Activated T-helper 9 cell treated with anti-CD3 and anti-CD28 coated beads, Interleukin-2, amount 50 U/mL, for 16 hours (primary cell): ENCODE measurements at places on chromosomes 3 and 15.
A peak's percentile ranks its signal among the peaks of the same experiment; 100 is the strongest.

DNA sequence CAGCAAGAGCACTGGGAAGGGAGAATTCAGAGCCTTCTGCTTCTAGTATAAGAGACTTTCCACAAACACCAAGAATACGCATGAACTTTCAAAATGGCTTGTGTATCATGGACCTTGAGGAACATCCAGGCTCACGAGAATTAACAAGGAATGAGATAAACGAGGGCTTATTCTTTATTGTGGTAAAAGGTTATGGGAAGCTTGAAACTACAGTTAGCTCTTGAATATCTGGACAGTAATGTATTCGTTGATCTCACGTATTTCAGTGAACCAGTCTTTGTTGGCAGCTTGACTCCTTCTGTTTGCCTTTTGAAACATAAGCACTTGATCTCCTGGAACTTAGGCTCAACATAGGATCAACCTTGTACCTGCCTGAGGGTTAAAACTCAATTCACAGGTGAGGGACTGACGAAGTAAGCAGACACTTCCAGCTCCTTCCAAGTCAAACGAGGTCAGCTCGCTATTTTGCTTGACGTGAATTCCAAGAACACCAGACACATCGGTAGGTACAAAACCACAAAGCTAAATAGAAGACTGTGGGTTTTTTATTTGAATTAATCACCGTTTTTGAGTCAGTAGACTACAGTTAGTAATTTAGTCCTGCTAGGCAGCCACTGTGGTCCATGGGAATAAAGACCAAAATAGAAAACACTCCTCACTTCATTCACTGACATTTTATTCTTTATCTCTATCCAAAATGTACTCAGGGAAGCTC lies 30.8 kb downstream of the GALNT15 start:
- no peak for DNase-seq

DNA sequence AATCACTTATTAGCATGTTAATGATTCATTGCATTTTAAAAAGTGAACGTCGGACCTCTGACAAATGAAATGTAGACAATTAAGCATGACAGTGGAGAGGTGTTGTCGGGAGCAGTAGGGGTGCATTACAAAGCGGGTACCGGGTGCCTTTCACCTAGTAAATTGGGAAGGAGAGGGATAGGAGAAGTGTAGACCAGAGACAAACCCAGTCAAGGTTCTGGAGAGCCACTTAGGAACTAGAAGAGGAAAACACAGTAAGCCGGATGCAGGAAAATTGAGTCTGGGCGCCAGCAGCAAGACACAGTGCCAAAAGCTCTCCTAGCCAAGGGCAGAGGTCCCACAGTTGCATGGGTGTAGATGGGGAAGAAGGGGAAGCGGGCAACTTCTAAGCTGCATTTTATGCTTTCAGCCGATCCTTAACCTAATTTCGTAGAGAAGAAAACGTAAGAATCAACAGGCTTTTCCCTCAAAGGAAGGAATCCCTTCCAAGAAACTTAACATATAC lies 3.1 kb upstream of the CERS3 start:
- DNase-seq, result no peak

DNA sequence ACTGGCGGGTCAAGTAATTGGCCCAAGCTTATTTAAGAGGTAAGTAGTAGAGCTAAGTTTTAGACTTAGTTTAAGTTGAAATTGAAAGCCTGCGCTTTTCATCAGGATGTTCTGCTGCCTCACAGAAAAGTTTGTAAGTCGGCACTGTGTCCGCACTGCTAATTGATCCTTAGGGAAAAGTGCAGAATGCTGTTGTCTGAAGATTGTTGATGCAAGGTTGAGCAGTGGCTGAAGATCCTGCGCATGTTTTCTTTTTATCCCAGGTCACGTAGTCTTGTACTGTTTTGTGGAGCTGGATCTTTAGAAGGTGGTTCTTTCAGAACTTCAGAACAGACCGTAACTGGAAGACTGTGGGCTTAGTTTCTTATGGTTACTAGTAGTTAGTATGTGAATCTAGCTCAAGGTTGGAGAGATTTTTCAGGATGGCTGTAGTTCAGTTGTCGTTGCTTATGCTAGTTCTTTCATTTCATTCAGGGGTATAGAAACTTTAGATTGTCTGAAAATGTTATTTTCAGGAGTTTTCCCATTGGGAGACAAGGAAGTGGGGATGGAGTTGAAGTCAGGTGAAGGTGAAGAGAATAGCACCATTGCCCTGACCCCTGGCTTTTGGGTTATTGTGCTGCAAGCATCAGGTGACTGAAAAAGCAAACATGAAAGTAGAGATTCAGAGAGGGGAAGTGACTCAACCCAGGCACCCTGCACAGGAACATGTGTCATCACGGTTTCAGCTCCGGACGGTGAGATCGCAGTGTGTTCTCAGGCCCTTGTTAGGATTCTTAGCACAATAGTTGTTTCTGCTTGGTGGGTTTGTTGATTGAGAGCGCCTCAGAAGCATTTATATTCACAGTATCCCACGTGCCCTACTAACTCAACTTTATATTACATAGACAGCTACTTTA lies 32.8 kb downstream of the AKAP13 start:
- DNase-seq, result peak; percentile 61

- no peak for DNase-seq
Observed at GRCh38 chr3:189710620-189711402, 79.6 kb downstream of the TP63 start.

DNA sequence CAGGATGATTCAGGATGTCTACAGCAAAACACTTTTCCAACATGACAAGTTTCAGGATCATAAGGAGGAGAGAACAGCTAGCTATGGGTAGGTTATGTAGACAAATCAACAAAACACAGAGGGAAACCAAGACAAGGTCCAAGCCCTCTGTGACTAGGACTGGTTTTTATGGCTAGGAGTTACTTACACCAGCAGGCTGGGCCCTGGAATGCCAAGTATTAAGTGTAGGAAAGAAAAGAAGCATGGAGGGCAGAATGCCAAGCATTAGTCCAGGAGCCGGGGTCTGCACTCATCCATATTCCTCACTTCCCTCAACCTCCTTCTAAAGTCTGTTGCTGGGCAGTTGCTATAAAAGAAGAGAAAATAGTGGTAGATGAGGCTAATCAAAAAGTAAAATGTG lies 35.3 kb upstream of the PPP2R3A start:
- DNase-seq, result no peak

- no peak for DNase-seq
Observed at GRCh38 chr15:73756947-73757513, 3.9 kb upstream of the INSYN1 start.

DNA sequence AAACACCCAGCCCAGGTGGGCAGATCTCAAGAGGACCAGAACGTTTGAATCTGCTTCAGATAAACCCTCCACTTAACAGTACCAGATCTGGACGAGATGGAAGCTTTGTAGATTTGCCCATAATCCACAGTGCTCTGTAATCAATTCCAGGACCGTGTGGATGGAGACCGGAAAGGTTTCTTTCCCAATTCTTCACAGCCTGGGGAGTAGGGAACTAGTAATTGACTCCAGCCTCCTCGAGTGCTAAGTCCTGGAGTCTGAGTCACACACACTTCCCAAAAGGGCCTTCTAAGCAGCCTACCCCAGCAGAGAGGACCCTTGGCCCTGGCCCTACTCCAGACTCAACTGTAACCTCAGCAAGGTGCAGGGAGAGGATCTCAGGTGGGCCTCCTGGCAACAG lies 56.2 kb upstream of the TSEN2 start:
- no peak for DNase-seq

- DNase-seq, result no peak
Observed at GRCh38 chr3:50924638-50925037, 249.9 kb downstream of the DOCK3 start.

DNA sequence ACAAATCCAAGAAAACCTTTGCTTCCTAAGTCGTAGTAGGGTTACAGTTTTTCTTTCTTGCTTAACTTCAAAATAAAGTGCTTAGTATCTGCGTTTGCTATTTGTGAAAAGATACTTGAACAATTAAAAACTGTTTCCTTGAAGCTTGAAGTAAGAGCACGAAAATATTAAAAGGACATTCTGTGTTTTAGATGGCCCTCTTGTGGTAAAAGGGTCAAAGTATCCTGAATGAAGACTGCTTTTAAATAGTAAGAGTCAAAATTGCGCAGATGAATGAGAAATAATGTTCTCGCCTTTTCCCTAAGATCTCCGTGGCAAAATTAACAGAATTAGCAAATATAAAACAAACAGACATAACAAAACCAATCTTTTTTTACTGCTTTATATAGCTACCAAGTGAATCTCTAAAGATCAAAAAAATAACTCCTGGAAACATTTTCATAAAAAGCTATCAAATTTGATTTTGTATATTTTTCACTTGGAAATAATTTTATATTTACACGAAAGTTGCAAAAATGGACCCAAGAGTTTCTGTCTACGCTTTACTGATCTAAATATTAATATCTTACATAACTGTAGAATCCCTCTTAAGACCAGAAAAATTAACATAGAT lies 175.4 kb downstream of the MBNL1 start:
- DNase-seq, result no peak

DNA sequence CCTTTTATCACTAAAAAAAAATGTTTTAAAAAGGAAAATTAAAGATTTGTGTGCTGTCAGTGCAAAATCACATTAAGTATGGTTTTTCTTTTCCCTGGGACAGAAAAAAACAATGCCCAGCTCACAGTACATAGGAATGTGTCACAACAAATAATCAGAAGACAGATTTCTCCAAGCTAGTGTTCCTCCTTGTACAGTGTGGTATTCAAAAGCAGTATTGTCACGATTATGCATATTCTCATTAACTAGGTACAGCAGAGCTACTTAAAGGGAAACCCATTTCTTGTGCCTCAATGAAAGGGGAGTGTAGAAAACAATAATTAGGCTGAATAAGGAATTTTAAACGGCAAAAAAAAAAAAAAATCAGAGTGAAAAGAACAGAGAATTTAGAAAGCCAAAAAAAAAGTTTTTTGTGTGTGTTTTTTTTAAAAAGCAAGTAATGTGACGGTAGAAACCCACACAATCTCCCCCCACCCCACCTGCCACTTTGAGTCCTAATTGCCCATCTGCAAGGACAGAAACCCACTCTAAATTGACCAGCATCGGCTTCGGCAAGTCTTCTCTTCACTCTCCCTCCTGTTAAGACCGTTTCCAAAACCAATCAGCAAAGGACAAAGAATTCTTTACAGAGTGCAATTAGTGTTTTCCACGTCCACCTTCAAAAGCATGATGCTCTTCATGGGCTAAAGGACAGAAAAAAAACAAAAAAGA lies 41.0 kb downstream of the EIF4E3 start:
- DNase-seq, result no peak

- no peak for DNase-seq
Observed at GRCh38 chr3:112519424-112520001, 20.2 kb upstream of the BTLA start.

GRCh38 chr15:100330221-100330620 lies 11.6 kb downstream of the ADAMTS17 start:
- DNase-seq, result no peak

- no peak for DNase-seq
Observed at GRCh38 chr3:172856795-172857742, 106.5 kb downstream of the ECT2 start.

- DNase-seq, result no peak
Observed at GRCh38 chr15:74482661-74483060, 21.7 kb upstream of the UBL7 start.

DNA sequence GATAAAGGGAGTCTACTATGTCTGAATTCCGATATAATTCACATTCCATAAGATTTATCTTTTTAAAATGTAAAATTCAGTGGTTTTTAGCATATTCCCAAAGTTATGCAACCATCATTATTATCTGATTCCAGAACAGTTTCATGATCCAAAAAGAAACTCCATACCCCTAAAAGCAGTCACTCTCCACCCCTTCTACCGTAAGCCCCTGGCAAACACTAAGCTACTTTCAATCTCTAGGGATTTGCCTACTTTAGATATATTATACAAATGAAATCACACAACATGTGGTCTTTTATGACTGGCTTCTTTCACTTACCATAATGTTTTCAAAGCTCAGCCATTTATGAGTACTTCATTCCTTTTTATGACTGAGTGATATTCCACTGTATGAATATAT lies 65.6 kb downstream of the TMEM212 start:
- no peak for DNase-seq

DNA sequence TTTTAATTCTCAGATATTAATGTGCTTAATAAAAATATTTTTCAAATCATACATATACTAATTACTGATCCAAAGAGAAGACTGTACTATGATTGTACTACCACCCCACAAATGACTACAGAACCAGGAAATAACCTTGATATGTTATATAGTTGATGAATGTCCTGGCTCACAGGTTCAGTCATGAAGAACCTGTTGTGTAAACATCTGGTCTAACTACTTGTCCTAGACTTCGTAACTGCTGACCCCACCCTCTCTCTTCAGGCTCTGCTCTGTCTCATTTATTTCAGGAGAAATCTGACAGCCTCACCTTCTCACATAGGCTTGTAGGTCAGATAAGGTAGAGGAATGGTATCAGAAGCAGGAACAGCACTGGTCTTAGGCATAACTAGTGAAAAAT lies 14.7 kb upstream of the CSTA start:
- DNase-seq, result no peak

- no peak for DNase-seq
Observed at GRCh38 chr15:63582718-63583426, 14.3 kb upstream of the FBXL22 start.

GRCh38 chr15:95323796-95324195 lies 1006.7 kb upstream of the NR2F2 start:
- no peak for DNase-seq

- DNase-seq, result no peak
Observed at GRCh38 chr3:142863010-142863817, 25.7 kb downstream of the PCOLCE2 start.

DNA sequence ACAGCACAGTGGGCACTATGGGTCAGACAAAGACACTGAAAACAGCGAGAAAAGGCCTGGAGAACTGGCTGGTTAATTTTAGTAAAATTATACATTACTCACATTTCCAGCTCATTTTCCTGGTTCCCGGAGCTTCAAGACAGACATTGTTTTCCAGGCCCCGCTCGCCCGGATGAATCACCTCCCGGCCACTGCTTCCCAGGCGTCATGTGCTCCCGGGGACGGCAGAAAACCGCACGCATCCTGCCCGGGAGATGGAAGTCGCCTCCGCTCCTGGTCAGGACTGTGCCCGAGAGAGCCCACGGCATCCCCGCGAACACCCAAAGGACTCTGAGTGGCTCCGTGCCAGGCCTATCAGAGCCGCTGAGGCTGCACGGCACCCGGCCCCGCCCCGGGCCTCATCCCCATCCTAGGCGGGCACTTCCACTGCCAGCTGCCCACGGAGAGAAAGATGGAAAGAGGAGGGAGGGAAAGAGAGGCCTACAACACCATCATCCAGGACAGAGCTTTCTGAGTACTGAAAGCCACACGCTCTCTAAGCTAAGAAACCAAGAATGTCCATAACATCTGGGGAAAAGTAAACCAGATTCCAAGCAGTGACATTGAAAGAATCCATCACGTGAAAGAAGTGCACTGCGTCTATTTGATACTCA lies 75.1 kb downstream of the VGLL4 start:
- no peak for DNase-seq

GRCh38 chr3:172135820-172136219 lies 96.4 kb downstream of the FNDC3B start:
- DNase-seq, result no peak
